ENCODE measurements at places on chromosomes 13 and 19.

DNA sequence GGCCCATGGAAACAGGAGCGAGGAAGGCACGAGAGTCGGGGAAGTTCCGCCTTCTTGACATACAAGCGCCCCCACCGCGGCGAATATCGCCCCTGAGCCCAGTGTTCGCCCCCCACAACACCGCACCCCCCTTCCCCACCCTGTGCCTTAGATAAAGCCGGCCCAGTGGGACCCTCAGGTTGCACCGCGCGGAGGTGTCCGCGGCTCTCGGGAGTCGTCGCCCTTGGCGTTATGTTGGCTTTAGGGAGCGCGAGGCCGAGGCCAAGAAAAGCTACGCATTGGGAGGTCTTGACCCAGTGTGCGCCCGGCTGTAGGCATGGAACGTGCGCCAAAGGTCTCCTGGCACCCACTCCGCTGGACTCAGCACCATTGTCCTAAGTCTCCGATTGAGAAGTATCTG is 603 bp upstream of the ZNF132 start:
- H3K4me1 ChIP-seq: peaks cover 10% of the 10 kb centered on the region
- peaks cover 23% of the 10 kb centered on the region for H3K36me3 ChIP-seq
- no peak for DNase-seq
- H3K27me3 ChIP-seq: no peaks in the 10 kb centered on the region
- peak overlapping the region; percentile 69 for H3K4me3 ChIP-seq

DNA sequence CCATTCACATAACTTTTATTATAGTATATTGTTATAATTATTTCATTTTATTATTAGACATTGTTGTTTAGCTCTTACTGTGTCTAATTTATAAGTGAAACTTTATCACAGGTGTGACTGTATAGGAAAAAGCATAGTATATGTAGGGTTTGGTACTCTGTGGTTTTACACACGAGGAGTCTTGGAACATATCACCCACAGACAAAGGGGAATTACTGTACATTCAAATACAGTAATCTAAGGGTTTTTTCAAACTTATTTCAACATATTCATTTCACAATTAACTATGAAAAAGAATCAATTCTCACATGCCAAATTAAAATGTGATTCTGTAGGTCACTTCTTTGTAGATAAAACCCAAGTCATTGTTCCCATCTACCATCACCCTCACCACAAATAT is 46.0 kb downstream of the RBM26 start:
- DNase-seq: no peak
- no peak overlapping the region for H3K4me3 ChIP-seq
- H3K4me1 ChIP-seq: no peaks in the 10 kb centered on the region

GRCh38 chr13:102825400-102825799 is 20.4 kb upstream of the ERCC5 start:
- no peaks in the 10 kb centered on the region for H3K27me3 ChIP-seq
- H3K4me3 ChIP-seq: no peak overlapping the region
- no peaks in the 10 kb centered on the region for H3K4me1 ChIP-seq
- no peak for DNase-seq
- H3K27ac ChIP-seq: no peak overlapping the region
- H3K36me3 ChIP-seq: peaks cover 69% of the 10 kb centered on the region

DNA sequence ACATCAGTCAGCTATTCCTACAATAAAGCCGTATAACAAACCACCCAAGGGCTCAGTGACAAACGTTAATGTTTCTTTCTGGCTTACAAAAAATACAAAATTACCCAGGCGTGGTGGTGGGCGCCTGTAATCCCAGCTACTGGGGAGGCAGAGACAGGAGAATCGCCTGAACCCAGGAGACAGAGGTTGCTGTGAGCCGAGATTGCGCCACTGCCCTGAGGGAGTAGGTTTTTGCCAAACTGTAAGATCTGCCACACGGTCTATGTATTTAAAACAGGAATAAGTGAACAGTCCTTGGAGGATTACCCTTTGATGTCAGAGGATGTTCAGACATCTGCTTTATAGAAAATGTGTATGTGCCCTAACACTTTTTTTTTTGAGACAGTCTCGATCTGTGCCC is 105.8 kb downstream of the DPF1 start:
- no peak overlapping the region for H3K4me3 ChIP-seq
- DNase-seq: no peak
- no peaks in the 10 kb centered on the region for H3K4me1 ChIP-seq
- H3K36me3 ChIP-seq: peaks cover 25% of the 10 kb centered on the region
- H3K27ac ChIP-seq: no peak overlapping the region

DNA sequence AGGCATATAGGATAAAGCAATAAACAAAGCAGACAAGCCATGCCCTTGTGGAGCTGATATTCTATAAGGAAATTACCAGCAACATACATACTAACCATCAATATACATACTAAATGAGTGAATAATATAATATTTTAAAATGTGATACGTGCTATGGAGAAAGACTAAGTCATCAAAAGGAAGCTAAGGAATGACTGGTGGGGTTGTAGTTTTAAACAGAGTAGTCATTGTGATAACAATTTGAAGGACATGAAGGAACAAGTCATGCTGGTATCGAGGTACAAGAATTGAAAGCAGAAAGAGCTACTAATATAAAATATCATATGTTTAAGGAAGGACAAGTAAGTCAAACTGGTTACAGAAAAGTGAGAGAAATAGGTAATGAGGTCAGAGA is 894.9 kb upstream of the PCDH9 start:
- no peaks in the 10 kb centered on the region for H3K4me1 ChIP-seq
- no peaks in the 10 kb centered on the region for H3K27me3 ChIP-seq
- DNase-seq: no peak
- no peak overlapping the region for H3K27ac ChIP-seq
- no peaks in the 10 kb centered on the region for H3K36me3 ChIP-seq

GRCh38 chr13:41678249-41678648 is 220.9 kb downstream of the RGCC start:
- H3K4me1 ChIP-seq: no peaks in the 10 kb centered on the region
- no peak overlapping the region for H3K4me3 ChIP-seq
- no peak for DNase-seq
- H3K27ac ChIP-seq: no peak overlapping the region

DNA sequence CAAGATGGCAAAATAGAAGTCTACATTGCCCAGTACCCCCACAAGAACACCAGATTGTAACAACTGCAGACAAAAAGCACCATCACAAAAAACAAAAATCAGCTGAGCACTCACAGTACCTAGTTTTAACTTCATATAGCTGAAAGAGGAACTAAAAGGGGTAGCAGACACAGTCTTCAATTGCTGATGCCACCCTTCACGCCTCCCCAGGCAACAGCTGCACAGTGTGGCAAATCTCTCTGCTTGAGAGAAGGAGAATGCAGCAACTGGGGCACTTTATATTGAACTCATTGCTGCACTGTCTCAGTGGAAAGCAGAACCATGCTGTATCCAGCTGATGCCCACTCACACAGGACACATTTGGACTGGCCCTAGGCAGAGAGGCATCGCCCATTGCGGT is 2714.5 kb upstream of the PCDH20 start:
- H3K36me3 ChIP-seq: no peaks in the 10 kb centered on the region
- no peak overlapping the region for H3K27ac ChIP-seq
- DNase-seq: no peak
- H3K4me3 ChIP-seq: no peak overlapping the region
- no peaks in the 10 kb centered on the region for H3K27me3 ChIP-seq
- no peaks in the 10 kb centered on the region for H3K4me1 ChIP-seq

GRCh38 chr13:104954210-104954609 is 1581.3 kb downstream of the EFNB2 start:
- H3K36me3 ChIP-seq: no peaks in the 10 kb centered on the region
- no peaks in the 10 kb centered on the region for H3K27me3 ChIP-seq
- H3K4me1 ChIP-seq: no peaks in the 10 kb centered on the region

GRCh38 chr19:13530720-13531119 is 24.4 kb upstream of the CACNA1A start:
- no peaks in the 10 kb centered on the region for H3K4me1 ChIP-seq
- no peaks in the 10 kb centered on the region for H3K27me3 ChIP-seq
- no peak for DNase-seq
- H3K36me3 ChIP-seq: no peaks in the 10 kb centered on the region

GRCh38 chr19:15218501-15218900 is 13.7 kb downstream of the EPHX3 start:
- H3K36me3 ChIP-seq: no peaks in the 10 kb centered on the region

DNA sequence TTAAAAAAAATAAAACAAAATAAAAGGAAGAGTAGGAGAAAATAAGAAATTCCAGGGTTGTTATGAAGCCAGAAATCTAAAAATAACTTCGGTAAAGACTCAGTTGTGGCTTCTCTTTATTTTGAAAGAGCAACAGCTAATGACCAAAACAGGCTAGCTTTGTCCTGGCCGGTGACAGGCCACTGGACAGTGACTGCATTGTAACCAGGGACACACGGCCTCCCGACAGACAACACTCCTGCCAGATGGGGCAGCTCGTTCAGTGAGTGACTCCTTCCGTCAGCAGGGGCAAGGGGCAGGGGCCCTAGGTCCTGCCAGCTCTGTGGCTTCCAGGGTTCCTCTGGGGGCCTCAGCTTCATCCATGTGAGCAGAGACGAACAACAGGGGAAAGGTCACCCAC is 173.4 kb downstream of the KATNAL1 start:
- no peak overlapping the region for H3K27ac ChIP-seq
- H3K4me1 ChIP-seq: peaks cover 5% of the 10 kb centered on the region
- no peak overlapping the region for H3K4me3 ChIP-seq
- no peaks in the 10 kb centered on the region for H3K27me3 ChIP-seq
- no peaks in the 10 kb centered on the region for H3K36me3 ChIP-seq
- DNase-seq: no peak

- no peak overlapping the region for H3K4me3 ChIP-seq
- H3K27me3 ChIP-seq: no peaks in the 10 kb centered on the region
- no peak overlapping the region for H3K27ac ChIP-seq
Measured at GRCh38 chr13:113771709-113772331, 12.8 kb downstream of the TMEM255B start.

DNA sequence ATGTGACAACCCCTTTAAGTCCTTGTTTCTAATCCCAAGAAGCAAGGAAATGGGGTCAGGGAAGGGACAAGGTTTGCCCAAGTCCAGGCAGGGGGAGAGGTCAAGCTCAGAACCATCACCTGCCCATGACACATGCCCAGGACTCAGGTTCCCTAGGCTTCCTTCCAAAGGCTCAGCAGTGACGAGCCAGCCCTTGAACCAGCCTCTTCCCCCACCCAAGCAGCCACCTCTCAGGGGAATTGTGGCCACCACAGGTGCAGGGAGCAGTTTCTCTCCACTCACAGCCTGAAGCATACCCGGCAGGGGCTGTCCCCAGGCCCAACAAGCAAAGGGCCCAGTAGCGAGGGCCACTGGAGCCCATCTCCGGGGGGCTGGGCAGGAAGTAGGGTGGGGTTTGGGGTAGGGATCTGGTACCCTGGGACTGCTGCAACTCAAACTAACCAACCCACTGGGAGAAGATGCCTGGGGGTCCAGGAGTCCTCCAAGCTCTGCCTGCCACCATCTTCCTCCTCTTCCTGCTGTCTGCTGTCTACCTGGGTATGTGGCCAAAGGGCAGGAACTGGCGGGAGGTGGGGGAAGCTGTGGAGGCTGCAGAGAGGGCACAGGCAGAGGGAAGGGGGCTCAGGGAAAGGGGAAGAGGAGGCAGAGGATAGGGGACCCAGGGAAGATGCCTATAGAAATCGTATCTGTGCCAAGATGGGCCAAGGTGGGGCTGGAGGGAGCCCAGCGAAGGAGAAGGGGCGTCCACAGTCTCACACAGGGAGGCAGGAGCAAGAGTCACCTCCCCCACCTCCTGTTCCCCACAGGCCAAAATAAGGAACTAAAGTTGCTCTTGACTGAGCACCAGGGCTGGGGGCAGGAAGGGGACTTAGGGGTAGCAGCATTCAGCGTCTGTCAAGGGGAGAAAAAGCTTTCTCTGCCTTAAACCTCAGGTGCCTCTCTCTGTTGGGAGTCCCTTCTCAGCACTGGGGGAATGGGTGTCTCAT is at the start of gene CD79A:
CD79A (plus strand) TSS at position 433 of the 986 bp plus-strand sequence; CDS start at position 459, 26 bp downstream.
- H3K4me3 ChIP-seq: no peak within 1 kb of the TSS
- no peak within 1 kb of the TSS for H3K27ac ChIP-seq
- no peaks in the 10 kb centered on the region for H3K27me3 ChIP-seq
- no peak for DNase-seq
- peaks cover 4% of the 10 kb centered on the region for H3K4me1 ChIP-seq
- peaks cover 3% of the 10 kb centered on the region for H3K36me3 ChIP-seq

GRCh38 chr19:46579361-46579879 is 21.7 kb upstream of the CALM3 start:
- DNase-seq: peak; percentile 14
- no peaks in the 10 kb centered on the region for H3K27me3 ChIP-seq
- no peak overlapping the region for H3K4me3 ChIP-seq
- no peaks in the 10 kb centered on the region for H3K4me1 ChIP-seq
